ENCODE measurements at places on chromosomes 6 and 20.

DNA sequence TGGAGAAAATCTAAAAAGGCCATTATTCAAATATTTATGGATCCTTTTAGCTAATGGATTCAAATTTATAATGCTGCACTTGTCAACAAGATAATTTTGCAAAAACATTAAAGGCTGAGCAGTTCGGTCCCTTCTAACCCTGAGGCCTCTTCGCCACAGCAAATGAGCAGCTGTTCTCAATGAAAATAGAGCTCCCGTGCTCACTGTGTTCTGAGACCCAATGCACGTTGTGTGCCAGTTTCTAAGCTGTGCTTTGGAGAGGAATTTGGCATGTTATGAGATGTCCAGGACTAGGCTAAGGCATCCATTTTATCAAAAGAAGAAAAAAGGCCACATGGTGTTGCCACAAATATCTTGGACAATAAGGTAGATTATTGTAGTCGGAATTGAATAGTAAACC lies 220.1 kb upstream of the TSHZ2 start:
- DNase-seq, result no peak

DNA sequence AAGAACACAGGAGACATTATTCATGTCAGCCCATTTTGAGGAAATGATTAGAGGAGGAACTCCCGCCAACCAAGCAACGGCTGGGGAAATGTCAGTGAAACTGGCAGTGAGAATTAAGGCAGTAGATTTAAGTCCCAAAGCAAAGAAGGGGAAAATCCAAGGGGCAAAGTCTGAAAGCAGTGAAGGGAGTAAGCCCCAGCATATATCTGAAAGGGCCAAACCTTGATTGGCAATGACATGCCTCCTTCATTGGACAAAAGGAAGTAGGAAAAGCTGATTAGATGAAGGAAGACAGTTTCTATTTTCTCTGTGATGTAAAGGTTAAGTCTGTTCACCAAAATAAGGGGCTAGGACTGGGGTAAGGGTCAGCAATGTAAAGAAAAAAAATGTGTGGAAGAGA lies 190.3 kb downstream of the RNF144B start:
- DNase-seq, result no peak

DNA sequence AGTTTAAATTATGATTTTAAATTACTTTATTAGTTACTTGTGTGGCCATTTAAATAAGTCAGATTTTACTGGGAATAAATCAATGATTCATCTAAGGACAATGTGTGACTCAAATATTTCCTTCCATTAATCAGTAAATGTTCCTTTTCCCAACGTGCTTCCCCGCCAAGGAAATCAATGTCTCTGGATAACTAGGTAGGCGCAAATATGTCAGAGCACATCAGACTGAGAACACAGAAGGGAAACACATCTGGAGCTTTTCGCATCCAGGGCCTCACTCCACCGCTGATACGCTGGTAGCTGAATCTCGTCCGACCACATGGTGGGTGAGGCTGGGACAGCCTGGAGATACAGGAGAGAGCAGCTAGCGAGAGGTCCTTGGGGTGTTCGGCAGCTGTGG lies 56.4 kb upstream of the RPS6KA2 start:
- no peak for DNase-seq

- DNase-seq, result no peak
Measured at GRCh38 chr6:47292944-47293343, 16.8 kb downstream of the TNFRSF21 start.

GRCh38 chr6:138410972-138411880 lies 7.2 kb downstream of the HEBP2 start:
- DNase-seq, result no peak

- no peak for DNase-seq
Measured at GRCh38 chr6:142960098-142960497, 15.1 kb upstream of the HIVEP2 start.

GRCh38 chr20:22762576-22763256 lies 178.3 kb upstream of the FOXA2 start:
- DNase-seq, result no peak

DNA sequence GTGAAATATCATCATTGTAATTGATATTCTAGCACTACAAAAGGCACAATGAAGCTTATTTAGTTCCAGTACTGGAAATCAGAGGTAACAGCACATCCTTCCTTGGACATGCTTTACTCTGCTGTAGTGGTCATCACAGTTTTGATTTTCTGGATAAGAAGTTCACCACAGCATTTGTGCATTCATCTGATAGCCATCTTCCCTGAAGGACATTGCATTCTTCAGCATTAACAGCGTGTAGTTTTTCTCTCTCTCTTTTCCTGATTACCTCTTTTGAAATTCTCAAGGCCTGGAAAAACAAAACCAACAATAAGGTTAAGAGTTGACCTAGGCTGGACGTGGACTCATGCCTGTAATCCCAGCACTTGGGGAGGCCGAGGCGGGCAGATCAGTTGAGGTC lies 19.6 kb downstream of the ECI2 start:
- no peak for DNase-seq

GRCh38 chr6:76792394-76792793 lies 670.9 kb downstream of the HTR1B start:
- DNase-seq, result no peak

DNA sequence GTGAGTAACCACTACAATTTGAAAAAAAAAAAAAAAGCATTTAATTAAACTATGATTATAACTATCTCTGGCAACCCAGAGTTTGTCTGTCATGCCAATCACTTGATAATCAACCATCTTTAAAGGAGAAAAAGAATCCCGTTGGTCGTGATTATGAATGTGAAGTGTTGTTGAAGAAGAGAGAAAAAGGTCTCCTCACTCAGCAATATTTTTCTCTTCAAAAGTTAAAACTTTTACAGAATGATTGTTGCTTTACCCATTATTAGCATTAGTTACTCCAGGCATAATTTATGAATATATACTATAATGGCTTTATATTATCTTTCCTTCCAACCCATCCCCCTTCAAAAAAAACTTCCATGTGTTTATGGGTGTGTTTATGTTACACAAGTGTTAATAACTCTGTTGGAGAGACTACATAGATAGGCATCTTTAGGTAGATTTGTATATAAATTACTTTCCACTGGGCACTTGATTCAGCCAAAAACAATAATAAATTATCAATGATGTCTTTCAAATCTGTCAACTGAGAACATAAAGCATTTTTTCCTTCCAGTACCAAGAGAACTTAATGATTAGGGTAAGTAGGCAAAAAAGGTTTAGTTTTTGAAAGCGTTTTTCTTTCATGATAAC lies 5.1 kb downstream of the BMP5 start:
- DNase-seq, result no peak

DNA sequence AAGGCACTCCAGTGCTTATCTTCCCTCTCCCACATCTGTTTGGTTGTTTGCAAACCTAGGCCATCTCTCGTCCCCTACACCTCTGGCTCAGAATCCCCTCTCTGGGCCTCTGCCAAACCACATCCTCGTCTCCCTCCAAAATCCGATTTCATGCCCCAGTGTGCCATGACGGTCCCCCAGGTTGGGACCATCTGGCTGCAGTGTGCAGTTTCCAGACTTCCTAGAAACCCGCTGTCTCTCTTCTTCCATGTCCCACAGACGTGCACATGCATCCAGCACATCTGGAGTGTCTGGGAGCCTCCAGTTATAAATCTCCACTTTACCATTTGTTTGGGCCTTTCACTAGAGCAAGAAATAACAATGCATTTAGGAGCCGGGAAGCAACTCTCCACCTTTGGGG lies 316.2 kb downstream of the KIF16B start:
- no peak for DNase-seq

DNA sequence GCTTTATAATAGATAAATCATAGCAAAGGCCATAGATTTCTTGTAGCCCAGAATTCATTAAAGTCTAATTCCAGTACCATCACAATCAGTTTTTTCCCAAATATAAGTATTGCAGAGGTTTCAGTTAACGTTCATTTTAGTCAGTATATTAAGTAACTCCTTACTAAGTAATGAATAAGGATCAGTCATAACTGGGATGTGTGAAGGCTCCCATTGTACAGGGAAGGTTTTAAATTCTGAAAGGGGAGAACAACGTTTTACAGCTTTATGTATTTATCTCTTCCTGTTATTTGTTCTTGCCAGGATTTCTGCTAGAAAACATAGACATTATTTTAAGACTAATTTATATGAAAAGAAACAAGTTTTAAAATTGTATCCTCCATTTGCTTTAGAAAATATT lies 215.5 kb upstream of the LAMP5 start:
- no peak for DNase-seq

- DNase-seq, result no peak
Measured at GRCh38 chr20:14055127-14055742, 59.9 kb downstream of the MACROD2 start.

DNA sequence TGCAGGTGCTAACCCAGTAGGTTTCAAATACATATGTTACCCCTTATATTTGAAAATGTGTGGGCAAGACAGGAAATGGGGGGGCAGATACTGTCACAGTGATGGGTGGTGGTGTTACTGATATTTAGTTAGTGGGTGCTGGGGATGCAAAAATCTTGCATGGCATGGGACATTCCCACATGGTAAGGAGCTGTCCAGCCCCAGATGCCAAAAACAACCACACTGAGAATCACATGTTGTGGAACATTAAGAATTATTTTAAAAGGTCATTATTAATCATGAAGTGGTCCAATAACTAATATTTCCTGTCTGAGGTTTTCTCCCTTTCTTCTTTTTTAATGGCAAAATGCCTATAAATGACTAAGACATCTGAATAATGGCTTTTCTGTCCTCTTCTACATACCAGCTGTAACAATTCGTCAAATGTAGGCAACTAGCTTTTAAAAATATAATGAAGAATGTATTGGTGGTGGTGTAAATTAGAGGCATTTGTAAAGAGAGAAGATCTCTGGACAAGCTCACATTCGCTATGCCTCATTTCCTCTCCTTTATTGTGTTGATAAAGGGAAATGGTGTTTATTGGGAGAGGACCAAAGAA lies 57.3 kb upstream of the SLC35B3 start:
- no peak for DNase-seq

DNA sequence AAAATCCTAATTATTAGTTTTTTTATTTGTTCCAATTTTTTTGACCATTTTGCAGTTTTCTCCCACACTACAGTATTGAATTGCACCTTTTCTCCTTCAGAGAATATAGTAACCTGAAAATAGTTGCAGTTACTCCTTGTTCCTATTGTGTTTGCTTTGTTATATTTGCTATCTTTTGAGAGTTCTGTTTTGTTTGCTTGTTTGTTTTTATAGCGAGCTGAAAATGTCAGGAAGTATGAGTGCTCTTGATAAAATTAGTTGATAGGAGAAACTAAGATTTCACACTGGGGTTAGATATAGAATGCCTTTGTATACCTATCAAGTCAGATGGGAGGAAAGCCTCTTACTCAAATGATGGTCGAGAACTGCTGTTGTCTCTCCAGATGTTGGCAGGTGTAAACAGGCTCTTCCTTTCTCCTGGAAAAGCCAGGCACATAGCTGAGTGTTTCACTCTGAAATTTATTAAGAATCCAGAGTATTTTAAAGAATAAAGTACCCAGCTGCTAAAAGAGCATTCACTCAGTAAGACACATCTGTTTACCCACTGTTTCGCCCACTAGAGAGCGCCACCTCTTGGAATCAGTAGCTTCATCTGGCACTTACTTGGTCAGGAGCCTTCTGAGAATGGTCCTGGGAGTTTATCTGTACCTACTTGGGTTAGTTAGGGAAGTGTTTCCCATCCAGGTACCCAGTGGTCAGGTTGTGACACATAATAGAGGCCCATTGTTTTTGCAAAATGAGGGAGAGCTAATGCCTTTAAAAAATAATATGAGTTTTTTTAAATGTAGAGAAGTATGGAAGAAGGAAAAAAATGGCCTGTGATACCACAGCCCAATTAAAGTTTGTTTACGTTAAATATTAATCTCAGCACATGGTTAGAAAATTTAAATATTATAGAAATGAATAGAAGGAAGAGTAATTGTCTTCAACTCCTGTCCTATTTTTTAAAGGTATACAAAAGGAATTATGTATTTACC lies 11.2 kb downstream of the NT5DC1 start:
- DNase-seq, result no peak

- no peak for DNase-seq
Measured at GRCh38 chr6:4466769-4467480, 309.3 kb upstream of the CDYL start.

DNA sequence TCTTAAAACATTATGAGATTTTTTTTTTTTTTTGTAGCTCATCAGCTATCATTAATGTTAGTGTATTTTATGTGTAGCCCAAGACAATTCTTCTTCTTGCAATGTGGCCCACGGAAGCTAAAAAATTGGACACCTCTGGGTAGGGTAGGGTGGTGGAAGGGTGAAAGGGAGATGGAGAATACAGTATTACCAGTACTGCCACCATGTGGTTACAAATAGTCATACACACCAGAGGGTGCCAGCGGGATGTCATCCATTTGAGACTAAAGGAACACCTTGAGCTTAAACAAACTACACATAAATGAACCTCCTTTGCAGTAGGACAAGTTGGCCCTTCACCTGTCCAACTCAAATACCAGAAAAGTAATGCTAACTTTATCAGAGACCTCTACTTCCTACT lies 601.9 kb downstream of the HTR1B start:
- no peak for DNase-seq

DNA sequence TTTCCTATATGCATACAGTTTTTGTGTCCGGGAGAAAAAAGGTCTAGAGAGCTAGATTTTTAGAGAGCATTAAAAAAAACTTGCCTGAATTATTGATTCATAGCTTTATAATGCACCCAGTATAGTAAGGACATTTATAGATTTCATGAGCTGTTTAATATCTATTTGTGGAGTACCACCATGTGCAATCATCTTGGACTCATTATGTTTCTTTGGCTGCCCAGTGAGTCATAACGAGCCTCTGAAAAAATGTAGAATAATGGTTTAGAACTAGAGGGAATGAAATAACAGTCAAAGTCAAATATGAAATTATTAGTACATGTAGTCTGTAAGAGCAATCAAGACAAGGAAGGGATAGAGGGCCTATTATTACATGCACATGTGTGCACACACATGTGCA lies 350.0 kb downstream of the CD83 start:
- DNase-seq, result no peak

DNA sequence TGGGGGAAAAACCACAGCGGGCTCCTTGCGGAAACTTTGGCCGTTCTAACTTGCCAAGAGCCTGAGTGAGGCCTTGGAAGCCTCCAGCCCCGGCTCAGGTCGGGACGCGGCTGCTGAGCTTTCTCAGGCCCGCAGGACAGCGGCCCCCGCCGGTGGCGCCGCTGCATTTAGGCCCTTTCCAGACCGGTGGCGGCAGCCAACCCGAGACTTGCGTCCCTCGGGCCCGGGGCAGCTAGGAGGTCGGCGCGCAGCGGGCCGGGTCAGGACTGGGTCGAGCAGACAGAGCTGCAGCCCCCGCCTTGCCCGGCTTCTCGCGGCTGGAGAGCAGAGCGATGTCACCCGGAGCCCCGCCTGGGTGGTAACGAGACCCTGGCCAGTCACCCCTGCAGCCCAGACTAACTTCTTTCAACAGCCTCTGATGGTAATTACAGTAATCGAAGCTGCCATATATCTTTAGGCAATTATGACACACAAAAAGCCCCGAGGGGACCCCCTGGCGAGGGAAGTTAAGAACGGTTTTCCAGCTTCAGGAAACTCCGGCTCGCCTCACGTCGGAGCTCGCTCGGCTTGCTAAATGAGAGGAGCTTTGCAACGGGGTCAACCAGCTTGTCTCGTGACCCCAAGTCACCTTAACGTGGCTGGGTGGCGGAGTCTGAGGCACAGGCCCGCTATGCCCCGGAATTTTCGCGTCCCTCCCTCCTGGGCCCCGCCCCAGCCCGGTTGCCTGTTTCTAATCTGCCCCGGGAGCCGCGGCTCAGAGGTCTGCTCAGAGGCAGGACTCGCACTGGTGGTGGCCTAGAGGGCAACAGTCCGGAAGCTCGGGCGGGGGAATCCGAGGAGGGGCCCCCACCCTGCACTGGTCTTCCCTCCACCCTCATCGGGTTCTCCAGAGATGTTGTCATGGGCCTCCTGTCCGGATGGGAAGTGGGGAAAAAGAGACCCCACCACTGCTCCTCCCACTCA lies 3.0 kb downstream of the NR2E1 start:
- no peak for DNase-seq

Measured in stimulated activated CD8-positive, alpha-beta memory T cell treated with anti-CD3 and anti-CD28 coated beads, Interleukin-2, amount 100 ng/mL, for 1 hour (primary cell).